ENCODE measurements at places on chromosomes 5 and 9.

DNA sequence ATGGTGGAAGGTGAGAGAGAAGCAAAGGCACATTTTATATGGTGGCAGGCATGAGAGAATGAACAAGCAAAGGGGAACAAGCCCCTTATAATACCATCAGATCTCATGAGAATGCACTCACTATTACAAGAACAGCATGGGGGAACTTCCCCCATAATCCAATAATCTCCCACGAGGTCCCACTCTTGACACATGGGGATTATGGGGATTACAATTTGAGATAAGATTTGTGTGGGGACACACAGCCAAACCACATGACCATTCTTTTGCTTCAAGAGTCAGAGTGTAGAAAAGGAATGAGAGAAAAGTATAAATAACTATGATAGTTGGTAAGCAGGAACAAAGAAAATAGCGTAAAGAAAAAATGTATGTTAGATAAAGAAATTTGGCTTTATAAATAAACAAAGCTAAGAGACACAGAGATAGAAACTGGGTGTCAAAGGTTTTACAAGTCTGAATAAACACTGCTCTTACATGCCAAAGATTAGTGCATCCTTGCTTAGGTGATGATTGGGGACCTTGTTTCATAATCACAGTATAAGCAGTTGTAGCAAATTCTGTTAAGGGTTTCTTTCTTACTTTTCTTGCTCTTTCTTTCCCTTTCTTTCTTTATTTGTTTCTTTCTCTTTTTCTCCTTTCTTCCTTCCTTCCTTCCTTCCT is 91.9 kb upstream of the PAPPA start:
- H3K4me1 ChIP-seq, result no peaks in the 10 kb centered on the region
- no peak for DNase-seq
- no peaks in the 10 kb centered on the region for H3K27me3 ChIP-seq
- no peak overlapping the region for H3K4me3 ChIP-seq

DNA sequence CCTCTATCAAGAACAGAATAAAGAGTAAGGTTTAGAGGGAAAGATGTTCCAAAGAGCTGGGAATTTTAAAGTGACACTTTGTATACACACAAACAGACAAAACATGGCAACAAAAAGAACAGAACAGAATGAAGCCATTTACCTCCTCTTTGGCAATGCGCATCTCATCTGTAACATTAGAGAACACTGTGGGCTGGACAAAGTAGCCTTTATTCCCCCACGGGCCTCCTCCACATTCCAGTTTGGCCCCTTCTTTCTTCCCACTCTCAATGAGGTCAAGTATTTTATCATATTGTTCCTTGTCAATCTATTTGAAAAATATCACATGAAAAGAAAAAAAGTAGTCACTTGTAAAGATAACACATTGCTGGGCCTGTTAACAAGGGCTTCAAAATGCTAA is 41.0 kb downstream of the ALDH1A1 start:
- no peaks in the 10 kb centered on the region for H3K27me3 ChIP-seq
- no peak overlapping the region for H3K4me3 ChIP-seq
- no peaks in the 10 kb centered on the region for H3K4me1 ChIP-seq
- no peak for DNase-seq

GRCh38 chr5:20434786-20435185 is 446.8 kb upstream of the CDH18 start:
- no peaks in the 10 kb centered on the region for H3K27me3 ChIP-seq
- H3K27ac ChIP-seq, result no peak overlapping the region
- no peak overlapping the region for H3K4me3 ChIP-seq
- no peaks in the 10 kb centered on the region for H3K4me1 ChIP-seq
- H3K36me3 ChIP-seq, result no peaks in the 10 kb centered on the region

DNA sequence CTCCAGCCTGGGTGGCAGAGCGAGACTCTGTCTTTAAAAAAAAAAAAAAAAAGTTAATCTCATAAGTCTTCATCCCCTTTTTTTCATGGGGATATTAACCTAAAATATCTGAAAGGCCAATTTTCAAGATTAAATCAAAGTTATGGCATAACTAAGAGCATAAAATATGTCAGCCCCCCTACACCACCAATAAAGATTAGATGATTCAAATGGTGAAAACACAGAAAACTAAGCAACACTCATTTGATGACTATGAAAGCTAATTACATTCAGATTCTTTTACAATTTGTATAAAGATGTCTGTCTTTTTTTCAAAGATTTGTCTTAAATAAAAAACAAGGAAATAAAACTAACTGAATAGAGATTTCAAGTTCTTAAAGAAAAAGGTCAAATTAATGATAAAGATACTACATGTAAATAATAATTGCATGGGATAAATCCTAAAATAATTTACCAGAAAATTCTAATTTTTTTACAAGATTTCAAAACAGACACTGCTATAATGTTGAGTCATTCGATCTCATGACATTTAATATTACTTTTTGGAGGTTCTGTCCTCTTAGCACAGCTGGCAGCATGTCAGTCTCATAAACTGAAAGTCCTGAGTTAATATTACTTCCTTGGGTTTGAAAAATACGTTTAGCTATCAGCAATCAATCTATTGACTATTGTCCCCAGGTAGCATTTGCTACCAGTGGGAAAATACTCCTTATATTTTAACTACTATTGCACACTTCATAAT is 112.9 kb downstream of the KIAA0825 start:
- H3K27me3 ChIP-seq, result no peaks in the 10 kb centered on the region
- no peaks in the 10 kb centered on the region for H3K4me1 ChIP-seq
- no peak overlapping the region for H3K4me3 ChIP-seq

DNA sequence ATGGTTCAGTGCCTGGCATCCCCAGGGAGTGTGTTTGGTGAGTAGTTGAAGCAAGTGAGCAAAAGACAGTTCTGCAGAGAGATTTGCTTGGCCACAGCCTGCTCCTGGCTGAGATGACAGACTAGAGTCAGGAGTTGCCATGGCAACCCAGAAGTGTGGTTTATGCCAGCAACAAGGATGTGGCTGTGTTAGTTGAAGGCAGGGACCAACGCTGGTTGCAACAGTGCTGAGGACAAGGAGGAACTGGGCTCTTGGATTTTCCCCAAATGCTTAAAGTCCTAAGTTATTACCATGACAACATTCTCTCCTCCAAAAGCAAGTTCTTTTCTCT is 2.7 kb downstream of the NXNL2 start:
- no peaks in the 10 kb centered on the region for H3K36me3 ChIP-seq
- no peak for DNase-seq
- H3K27ac ChIP-seq, result no peak overlapping the region
- H3K27me3 ChIP-seq, result peaks cover 23% of the 10 kb centered on the region
- no peak overlapping the region for H3K4me3 ChIP-seq

DNA sequence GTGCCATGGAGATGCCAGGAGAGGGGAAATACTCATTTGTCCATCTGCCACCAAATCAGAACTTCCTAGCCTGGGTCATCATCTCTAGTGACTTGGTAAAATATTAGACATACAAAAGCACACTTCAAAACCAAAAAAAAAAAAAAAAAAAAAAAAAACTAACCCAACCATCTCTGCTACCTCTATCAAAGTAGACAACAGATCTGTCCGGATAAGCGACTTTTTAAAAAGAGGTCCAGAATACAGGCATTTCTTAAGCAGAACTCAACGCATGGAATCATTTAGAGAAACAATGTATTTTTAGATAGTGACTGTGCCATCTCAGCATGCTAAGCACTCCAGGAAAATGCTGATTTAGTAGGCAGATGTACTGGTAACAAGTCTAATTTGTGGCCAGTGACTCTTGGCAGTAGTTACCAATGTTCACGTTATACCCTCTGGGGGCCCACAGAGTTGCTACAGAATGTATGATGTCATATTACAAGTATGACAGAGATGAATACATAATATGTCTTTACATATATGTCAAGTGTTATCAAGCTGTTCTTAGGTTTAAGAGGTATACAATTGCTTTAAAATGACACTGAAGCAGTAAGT is 107.8 kb downstream of the SMIM23 start:
- no peaks in the 10 kb centered on the region for H3K27me3 ChIP-seq
- H3K27ac ChIP-seq, result no peak overlapping the region
- H3K4me3 ChIP-seq, result no peak overlapping the region
- peaks cover 7% of the 10 kb centered on the region for H3K4me1 ChIP-seq
- peaks cover 2% of the 10 kb centered on the region for H3K36me3 ChIP-seq

- H3K36me3 ChIP-seq, result no peaks in the 10 kb centered on the region
- H3K4me1 ChIP-seq, result peaks cover 21% of the 10 kb centered on the region
- no peaks in the 10 kb centered on the region for H3K27me3 ChIP-seq
- peak; percentile 60 for DNase-seq
- no peak overlapping the region for H3K27ac ChIP-seq
These were observed 20.9 kb downstream of the CSF2 start for GRCh38 chr5:132094393-132095076.

GRCh38 chr9:114076237-114077161 is 1.6 kb downstream of the AMBP start:
- no peak overlapping the region for H3K27ac ChIP-seq
- peaks cover 18% of the 10 kb centered on the region for H3K27me3 ChIP-seq
- no peak for DNase-seq
- no peaks in the 10 kb centered on the region for H3K4me1 ChIP-seq
- no peak overlapping the region for H3K4me3 ChIP-seq

GRCh38 chr5:62340392-62340791 is 34.4 kb downstream of the KIF2A start:
- DNase-seq, result peak; percentile 27
- no peak overlapping the region for H3K27ac ChIP-seq
- no peaks in the 10 kb centered on the region for H3K27me3 ChIP-seq
- H3K4me1 ChIP-seq, result peaks cover 9% of the 10 kb centered on the region
- H3K4me3 ChIP-seq, result no peak overlapping the region
- H3K36me3 ChIP-seq, result no peaks in the 10 kb centered on the region

- DNase-seq, result peak; percentile 71
- H3K27me3 ChIP-seq, result no peaks in the 10 kb centered on the region
- peaks cover 25% of the 10 kb centered on the region for H3K4me1 ChIP-seq
- peak overlapping the region; percentile 26 for H3K27ac ChIP-seq
- H3K4me3 ChIP-seq, result peak overlapping the region; percentile 42
These were observed 2.9 kb upstream of the CNTRL start for GRCh38 chr9:121071756-121072421.

DNA sequence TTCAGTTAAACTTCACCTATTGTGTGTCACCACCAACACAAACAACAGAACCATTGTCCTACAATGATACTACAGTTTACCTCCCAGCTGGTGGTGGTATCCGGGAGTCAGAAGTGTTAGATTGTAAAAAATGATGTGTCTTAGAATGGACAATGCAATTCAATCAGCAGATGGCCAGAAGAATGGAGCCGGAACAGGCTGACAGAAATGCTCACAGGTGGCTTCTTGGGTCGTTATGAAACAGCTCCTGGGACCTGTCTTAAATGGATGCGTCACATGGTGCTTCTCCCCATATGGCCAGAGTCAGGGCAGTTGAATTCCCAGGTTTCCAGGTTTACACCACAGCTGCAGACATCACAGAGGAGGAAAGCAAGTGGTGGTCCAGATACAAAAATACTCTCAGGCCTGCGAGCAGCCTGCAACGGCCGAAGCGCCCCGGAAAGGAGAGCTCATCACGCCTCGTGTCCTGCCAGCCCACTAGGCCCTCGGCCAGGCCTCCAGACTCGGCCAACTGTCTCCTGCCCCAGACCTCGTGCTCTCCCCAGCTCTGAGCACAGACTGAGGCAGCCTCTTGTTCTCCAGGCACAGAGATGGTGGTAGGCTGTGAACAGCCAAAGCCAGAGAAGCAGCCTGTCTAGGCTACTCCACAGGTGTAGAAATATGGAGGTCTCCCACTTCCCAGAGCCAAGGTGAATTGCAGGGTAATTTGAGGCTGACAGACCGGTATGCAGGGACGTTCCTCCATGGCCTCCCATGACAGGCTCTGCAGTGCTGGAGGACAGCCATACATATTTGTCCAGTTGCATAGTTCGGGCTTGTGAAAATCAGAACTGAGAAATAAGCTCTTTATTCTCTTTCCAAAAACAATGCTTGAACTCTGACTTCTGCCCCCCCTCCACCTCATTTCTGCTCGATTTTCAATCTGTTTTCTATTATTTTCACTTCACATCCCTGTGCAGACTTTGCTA is 98.5 kb upstream of the SPATA31C2 start:
- H3K27me3 ChIP-seq, result no peaks in the 10 kb centered on the region
- no peaks in the 10 kb centered on the region for H3K36me3 ChIP-seq
- no peak for DNase-seq

DNA sequence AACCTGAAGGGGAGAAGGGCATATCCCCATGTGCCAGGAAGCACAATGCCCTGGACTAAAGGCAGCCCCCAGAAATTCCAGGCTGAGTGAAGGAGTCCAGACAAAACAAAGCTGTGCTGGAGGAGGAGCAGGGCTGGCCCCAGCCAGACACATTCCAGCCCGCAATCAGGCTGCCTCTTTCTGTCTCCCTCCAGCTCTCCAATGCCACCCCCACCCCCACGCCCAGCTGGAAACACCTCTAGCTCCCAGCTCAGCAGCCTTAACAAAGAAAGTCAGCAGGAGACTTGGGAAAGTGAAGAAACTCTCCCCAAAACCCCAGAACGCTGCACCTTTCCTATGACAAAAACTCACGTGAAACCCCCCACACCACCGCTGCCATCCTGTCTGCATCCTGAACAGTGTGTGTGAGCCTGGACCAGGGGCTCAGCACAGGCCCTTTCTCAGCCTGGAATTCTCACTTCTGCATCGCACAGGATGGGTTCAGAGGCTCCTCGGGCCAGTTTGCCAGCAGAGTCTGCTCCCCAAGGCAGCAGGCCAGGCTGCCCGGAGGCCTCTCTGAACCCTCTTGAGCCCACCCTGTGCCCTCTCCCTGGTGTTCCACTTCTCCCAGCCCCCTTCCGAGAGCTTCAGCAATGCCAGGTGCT is 96.2 kb upstream of the ICE1 start:
- H3K27ac ChIP-seq, result no peak overlapping the region
- H3K4me1 ChIP-seq, result no peaks in the 10 kb centered on the region
- H3K27me3 ChIP-seq, result no peaks in the 10 kb centered on the region
- no peak for DNase-seq
- H3K36me3 ChIP-seq, result no peaks in the 10 kb centered on the region

GRCh38 chr9:15512889-15513288 is 2.1 kb upstream of the PSIP1 start:
- H3K36me3 ChIP-seq, result no peaks in the 10 kb centered on the region
- H3K27me3 ChIP-seq, result no peaks in the 10 kb centered on the region
- H3K4me3 ChIP-seq, result no peak overlapping the region
- no peak for DNase-seq
- peaks cover 19% of the 10 kb centered on the region for H3K4me1 ChIP-seq

- DNase-seq, result no peak
- no peak overlapping the region for H3K27ac ChIP-seq
- H3K27me3 ChIP-seq, result no peaks in the 10 kb centered on the region
- H3K4me3 ChIP-seq, result no peak overlapping the region
These were observed 248.6 kb downstream of the PDZD2 start for GRCh38 chr5:31887556-31887955.

DNA sequence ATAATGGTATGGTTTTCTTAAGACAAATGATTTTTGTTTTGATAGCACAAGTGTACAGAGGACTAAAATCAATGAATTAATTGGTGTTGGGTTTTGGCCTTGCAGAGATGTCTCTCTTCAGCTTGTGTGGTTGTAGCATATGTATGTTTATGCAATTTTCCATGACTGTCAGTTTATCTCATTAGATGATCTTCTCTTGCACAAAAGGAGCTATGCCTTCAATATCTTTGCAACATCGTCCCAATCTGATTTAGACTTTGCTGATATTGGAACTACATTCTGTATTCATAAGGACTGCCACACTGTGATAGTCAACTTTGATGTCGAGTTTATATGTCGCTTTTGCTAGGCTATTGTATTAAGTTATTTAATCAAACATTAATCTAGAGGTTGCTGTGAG is 140.0 kb upstream of the TAF11L2 start:
- no peak overlapping the region for H3K4me3 ChIP-seq
- no peak for DNase-seq
- H3K27ac ChIP-seq, result no peak overlapping the region
- H3K36me3 ChIP-seq, result no peaks in the 10 kb centered on the region
- no peaks in the 10 kb centered on the region for H3K27me3 ChIP-seq

- no peak overlapping the region for H3K27ac ChIP-seq
- H3K36me3 ChIP-seq, result no peaks in the 10 kb centered on the region
- no peak for DNase-seq
- no peak overlapping the region for H3K4me3 ChIP-seq
These were observed 272.2 kb upstream of the ADRA1B start for GRCh38 chr5:159644053-159644452.

All from endothelial cell of umbilical vein (primary cell).